Ascending aorta (tissue), 2 donors: ENCODE measurements at places on chromosomes 1 and 21. TPM values are rescaled to one million over a fixed set of nuclear protein-coding genes. Genes with fewer than 3 reads are reported as not detected.

AMY2A gene
- not detected for total RNA-seq

DNA sequence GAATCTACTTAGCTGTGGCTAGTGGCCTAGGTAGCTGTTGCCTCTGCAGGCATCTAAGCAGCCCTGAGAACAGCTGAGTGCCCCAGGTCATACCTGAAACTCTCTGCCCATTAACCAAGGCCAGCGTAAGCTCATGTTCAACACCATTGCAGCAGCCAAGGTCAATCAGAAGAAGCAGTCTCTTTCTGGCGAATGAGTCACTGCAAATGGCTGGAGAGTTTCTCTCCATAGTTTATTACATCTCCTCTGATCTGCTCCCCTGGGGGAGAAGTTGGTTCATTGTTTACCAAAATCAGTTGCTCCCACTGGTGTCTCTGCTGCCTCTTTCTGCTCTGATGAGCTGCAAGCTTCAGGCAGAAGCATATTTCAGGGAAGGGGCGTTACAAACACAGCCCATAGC, 6.9 kb upstream of the BCL9 start:
- DNase-seq, result no peak

DNA sequence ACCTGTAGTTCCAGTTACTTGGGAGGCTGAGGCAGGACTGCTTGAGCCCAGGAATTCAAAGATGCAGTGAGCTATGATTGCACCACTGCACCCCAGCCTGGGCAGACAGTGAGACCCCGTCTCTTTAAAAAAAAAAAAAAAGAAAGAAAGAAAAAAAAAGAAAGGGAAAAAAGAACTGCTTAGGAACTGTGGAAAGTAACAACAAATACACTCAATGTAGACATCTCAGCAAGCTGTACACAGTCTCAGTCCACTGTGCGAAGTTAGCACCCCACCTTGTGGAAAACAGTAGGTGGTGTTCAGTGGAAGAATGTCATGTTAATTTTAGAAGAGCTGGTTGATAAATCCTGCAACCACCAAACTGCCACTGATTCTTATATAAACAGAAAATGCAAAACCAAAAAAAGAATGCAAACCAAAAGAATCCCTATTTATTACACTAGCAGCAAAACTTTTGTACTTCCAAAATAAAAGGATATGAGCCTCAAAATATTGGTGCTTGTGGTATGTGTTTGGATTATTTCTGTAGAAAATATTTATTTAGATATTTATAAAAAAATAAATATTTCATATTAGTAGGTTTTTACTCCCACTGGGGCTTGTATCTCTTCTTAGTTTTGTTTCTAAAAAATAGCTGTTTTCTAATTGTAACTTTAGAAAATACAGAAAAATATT, 31.1 kb downstream of the ALG14 start:
- no peak for DNase-seq

DNA sequence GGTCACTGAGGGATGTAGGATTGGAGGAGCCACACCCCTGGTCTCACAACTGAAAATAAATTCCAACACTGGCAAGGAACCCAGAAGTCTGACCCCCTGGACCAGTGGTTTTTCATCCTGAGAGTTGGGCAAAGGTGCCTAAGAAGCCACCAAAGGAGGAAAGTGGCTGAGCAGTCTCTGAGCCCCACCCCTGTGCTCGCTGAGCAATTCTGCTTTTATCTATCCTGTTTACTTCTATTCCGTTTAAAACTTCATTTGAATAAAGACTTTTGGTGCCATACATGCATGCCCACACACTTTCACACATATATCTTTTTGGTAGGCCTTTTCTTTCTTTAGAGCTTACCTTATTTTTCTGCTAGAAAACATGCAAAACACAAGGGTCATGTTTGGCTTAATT, 13.9 kb upstream of the CD53 start:
- DNase-seq, result no peak

F13B gene
- total RNA-seq, result not detected

DNA sequence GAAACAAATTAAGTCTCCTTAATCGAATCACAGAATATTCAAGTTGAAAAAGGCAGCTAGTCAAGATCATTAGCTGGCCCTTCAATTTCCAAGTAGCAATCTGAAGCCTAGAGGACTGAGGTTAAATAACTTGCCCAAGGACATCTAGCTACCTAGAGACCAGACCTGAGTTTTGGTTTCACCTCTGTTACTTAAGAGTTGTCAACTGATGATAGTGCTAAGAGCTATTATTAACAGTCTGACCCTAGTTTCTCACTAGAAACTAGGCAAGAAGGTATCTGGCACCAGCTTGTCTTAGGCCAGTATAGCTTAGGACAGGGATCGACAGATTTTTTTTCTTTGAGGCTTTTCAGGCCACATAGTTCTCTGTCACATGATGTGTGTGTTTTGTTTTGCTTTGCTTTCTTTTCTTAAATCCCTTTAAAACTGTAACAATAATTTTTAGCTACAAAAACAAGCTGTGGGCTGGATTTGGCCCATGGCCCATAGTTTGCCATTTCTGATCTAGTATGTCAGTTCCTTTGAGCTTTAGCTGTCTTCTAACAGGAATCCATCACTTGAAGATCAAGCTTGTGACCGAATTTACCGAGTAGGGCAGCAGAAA, 23.2 kb downstream of the TRIM45 start:
- DNase-seq, result no peak

EFNA1 gene
- 66.7 TPM for total RNA-seq

DNA sequence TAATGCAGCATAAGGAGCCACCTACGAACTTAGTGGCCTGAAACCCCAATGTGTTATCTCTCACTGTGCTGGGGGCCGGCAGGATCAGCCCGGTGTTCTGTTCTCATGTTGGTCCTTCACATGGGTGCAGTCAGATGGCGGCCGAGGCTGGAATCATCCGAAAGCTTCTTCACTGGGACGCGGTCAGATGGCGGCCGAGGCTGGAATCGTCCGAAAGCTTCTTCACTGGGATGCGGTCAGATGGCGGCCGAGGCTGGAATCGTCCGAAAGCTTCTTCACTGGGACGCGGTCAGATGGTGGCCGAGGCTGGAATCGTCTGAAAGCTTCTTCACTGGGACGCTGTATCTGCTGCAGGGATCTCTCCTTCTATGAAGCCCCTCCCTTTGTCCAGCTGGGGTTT, 12.6 kb upstream of the PCBP3 start:
- no peak for DNase-seq

RHD gene
- total RNA-seq, result not detected

DNA sequence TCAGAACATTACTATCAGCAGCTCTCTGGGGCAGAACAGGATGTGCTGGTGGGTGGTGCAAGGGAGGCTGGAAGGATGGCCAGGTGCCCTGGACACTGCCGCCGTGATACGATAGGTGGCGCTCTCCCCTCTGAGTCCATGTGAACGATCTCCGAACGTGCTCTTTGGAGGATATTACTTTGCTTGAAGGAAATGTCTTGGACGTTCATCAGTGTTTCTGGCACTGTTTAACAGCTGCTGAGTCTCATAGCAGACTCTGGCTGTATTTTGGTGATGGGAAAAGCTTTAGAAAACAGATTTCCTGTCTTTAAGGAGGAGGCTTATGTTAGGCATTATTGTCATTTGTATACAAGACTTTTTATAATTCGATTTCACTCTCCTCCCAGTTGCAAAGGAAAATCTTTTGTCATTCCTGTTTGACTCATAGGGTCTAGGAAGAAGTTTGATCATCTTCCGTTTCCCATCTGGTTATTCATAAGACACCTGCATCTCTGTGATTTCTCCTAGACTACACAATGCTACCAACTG, 386.2 kb upstream of the ADGRL2 start:
- peak; percentile 79 for DNase-seq

DNA sequence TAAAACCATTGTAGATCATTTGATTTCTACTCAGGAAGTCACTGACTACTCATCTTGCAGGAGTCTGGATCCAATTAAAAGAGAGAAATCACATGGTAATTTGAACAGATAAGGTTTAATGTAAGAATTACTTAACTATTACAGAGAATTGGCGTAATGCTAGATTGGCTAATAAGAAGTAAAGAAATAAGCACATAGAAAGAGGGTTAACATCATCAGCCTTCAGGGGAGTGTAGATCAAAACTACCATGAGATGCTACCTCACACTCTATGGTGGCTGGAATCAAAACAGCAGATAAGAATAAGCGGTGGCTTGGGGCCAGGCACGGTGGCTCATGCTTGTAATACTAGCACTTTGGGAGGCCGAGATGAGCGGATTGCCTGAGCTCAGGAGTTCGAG, 11.7 kb downstream of the ST3GAL3 start:
- no peak for DNase-seq

GRCh38 chr1:157624471-157624870, 26.6 kb upstream of the FCRL4 start:
- DNase-seq, result no peak

GRCh38 chr1:58780836-58781452, 2.9 kb downstream of the JUN start:
- no peak for DNase-seq

FCER1G gene
- 69.9 TPM for total RNA-seq

MIS18A gene
- 0.64 TPM for total RNA-seq
